ENCODE measurements at places on chromosomes 7 and 10.
A peak's percentile ranks its signal among the peaks of the same experiment; 100 is the strongest.

DNA sequence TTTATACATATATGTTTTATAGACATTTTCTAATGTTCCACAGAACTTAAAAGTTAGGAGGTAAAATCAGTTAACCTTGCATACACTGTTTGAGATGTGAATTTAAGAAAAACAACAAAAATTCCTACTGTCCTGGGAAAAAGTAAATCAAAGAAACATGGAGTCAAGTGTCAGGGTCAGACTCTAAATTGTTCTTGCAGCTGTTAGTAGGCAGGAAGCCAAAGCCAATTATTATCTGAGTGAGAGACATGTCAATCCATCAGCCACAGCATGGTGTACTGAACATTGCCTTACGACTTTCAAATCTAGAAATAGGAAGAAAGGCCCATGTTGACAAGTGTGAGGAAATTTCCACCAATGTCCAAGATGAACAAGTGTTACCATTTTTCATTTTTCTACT is 461.2 kb upstream of the MBL2 start:
- DNase-seq = no peak

GRCh38 chr7:151059367-151060112 is at the start of gene SLC4A2:
SLC4A2 (plus strand) TSS chr7:151059589; CDS start chr7:151061988, 2,399 bp downstream.
- peak; percentile 61 for DNase-seq

- DNase-seq = no peak
These were observed 359.0 kb upstream of the NPSR1 start for GRCh38 chr7:34299066-34299465.

DNA sequence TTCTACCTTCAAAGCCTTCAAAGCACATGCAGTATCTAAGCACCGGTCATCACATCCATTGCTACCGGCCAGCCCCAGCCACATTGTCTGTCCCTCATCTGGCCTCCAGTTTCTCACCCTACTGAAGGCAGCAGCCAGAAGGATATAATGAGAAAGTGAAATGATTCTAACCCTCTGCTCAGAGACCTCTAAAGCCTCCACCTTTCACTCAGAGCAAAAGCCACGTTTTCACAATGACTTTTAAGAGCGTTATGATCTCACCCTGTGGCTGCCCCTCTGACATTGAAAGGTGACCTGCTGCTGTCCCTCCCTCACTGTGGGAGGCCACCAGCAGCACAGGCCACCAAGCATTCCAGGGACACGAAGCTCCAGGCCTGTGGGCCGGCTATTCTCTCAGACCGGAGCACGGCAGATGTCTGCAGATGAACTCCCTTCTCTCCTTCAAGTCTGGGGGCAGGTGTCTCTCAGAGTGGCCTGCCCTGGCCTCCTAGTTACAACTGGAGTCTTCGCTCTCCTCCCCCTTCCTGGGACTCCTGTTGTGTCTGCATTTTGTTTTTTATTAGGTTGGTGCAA is 94.9 kb upstream of the EEPD1 start:
- no peak for DNase-seq

- no peak for DNase-seq
These were observed 152.3 kb downstream of the EGFR start for GRCh38 chr7:55171157-55171556.

DNA sequence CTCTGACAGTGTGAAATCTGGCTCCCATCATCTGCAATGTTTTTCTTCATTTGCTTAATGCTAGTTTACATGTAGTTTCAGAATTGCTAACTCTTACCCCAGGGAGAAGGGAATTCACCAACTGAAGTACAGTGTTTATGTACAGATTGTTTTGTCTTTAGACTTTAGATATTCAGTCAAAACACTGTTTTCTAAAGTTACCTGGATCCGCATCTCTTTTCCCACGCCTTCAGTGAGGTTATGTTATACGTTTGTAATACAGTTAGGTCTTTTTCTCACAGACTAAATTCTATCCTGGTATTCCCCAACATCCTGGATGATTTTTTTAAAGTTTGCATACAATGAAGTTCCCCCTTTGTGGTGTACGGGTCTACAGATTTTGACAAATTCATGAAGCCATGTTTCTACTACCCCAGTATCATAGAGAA is 3.2 kb upstream of the LYZL1 start:
- no peak for DNase-seq

GRCh38 chr10:845526-845925 is 86.0 kb downstream of the LARP4B start:
- DNase-seq = no peak

GRCh38 chr7:92781117-92781720 is 55.2 kb downstream of the CDK6 start:
- no peak for DNase-seq

- DNase-seq = no peak
These were observed 149.3 kb downstream of the TCERG1L start for GRCh38 chr10:131162211-131162610.

GRCh38 chr7:27961255-27961654 is 219.3 kb downstream of the JAZF1 start:
- DNase-seq = no peak

All from T-helper 9 cell (primary cell).